ENCODE measurements at places on chromosomes 4 and X.

DNA sequence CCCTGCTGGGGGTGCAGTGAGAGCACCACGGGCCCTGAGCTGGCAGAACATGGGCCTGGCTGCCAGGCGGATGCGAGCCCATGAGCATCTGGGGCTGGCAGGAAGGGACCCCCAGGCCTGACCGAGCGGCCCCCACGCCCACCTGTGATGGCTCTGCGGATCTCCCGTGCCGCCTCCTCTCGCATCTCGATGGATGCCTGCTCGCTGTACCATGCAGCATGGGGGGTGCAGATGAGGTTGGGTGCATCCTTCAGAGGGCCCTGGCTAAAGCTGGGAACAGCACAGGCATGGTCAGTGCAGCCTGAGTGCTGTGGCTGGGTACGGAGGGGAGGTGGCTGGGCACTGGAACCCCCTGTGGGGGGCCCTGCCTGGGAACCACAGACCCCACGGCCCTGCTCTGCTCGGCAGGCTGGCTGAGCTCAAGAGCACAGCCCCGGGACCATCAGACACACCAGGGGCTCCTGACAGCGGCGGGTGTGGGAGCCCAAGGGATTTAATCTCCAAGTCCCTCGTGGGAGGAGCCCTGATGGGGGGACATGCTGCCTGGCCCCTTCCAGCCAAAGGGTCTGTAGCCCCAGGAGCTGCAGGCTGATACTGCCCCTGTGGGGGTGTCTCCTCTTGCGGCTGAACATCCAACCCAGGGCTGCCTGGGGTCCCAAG lies 35.5 kb downstream of the CTBP1 start:
- DNase-seq = no peak

GRCh38 chrX:102934624-102935023 lies 2.4 kb upstream of the RAB40AL start:
- peak; percentile 54 for DNase-seq

- DNase-seq = peak; percentile 84
Observed at GRCh38 chr4:52098618-52099017, 47.5 kb downstream of the SPATA18 start.

- peak; percentile 44 for DNase-seq
Observed at GRCh38 chr4:67909905-67910584, 26.2 kb upstream of the TMPRSS11D start.

GRCh38 chr4:47747211-47747610 lies 90.7 kb downstream of the CORIN start:
- no peak for DNase-seq

DNA sequence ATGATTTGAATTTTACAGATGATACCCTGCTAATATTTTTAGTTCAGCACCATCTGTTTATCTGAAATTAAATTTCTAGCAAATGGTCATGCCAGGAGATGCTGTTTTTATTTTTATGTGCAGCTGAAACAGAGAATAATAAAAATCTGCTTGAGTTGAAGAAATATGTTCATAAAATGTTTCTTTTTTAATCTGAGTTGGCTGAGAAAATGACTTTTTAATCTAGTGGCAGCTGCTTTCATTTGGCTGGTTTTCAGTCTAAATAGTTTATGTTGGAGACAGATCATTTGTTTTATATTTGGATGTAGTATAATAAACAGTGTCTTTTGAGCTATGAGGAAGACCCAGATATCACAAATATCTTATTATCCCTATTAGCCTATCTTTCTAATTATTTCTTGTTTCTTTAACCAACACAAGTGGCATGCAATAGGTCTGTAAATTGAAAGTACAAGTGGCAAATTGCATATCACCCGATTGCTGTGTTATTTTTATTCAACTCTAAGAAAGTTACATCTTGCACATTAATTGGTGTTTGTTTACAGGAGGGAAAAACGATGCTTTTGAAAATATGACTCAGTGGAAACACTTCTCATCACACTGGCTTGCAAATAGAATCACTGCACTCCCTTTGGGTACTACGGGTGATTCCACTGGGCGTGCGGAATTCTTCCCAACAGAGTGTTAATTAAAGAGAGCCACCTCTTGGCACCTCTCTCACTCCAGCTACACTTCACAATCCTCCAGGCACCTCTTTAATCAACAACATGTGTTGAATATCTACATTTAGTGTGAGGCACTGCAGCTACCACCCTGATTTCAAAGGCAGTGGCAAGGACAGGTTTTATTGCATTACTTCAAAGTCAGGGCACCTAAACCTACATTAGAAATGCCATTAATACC lies 51.7 kb upstream of the AP1S2 start:
- no peak for DNase-seq

DNA sequence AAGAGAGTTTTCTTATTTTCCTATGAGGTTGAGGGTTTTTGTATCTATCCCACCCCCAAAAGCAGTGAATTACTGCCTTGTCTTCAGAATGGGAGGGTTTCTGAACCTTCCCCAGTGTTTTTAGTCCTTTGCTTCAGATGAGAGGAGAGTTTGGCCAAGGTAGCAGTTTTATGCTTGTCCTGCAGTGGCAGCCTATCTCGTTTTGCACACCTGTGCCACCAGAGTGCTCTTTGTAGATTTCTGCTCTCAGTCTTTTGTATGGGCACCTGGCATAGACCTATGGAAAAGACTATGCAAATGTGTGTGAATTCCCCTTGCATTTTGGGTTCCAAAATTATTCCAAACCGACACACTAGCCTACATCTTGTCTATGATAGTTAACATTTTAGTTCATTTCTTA lies 5.8 kb downstream of the TBC1D19 start:
- no peak for DNase-seq

DNA sequence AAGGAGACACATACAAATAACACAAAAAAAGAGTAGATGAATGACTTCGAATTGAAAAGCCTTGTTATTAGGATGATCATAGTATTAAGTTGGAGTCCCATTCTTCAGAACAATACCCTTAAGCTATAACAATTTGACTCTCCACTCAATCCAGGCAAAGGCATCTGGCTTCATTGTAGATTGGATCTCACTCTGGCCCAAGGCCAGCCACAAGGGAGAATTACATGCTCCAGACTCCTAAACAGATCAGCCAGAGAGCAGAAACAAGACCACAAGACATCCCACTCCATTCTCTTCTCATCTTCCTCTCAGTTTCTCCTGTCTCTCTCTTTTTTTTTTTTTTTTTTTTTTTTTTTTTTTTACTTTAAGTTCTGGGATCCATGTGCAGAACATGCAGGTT lies 213.9 kb downstream of the DHX15 start:
- no peak for DNase-seq

DNA sequence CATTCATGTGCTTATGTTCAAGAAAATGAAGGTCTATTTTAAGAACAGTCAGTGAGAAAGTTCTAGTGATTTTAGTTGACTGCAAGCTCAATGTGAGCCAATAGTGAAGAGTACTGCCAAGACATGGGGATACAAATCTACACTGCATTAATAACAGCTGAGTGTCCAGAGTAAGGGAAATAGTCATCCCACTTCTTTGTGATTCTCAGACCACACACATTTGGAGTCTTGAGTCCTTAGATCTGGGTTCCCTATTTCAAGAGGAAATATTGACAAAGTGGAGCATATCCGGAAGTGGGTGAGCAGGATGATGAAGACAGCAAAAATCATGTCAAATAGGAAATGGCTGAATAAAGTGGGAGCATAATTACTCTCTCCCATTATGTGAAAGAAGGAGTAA lies 171.1 kb downstream of the LARP7 start:
- peak; percentile 83 for DNase-seq

- DNase-seq = no peak
Observed at GRCh38 chr4:99324979-99325378, 3.8 kb upstream of the ADH1B start.

DNA sequence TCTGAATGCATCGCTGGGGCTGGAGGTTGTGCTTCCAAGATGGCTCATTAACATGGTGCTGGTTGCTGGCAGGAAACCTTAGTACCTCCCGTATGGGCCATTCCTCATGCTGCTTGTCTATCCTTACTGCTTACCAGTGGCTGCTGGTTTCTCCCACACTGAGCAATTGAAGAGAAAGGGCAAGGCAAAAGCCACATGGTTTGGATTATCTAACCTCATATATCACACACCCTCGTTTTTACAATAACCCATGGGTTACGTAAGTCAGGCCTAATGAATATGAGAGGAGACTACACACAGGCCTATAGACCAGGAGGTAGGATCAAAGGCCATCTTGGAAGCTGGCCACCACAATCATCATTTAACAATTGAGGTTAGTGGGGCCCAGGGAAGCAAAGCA lies 141.8 kb upstream of the EDNRA start:
- no peak for DNase-seq

DNA sequence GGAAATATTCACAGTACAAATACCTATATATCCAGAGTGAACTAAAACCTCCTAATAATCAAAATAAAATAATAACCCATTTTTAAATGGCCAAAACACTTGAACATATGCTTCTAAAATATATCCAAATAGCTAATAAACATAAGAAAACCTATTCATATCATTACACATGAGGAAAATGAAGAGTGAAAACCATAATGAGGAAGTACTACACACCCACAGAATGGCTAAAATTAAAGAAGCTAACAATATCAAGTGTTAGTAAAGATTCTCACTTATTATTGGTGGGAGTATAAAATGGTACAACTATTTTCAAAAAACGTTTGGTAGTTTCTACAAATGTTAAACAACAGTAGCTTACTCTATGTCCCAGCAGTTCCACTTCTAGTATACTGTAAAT lies 92.1 kb downstream of the KLHL13 start:
- peak; percentile 2 for DNase-seq

DNA sequence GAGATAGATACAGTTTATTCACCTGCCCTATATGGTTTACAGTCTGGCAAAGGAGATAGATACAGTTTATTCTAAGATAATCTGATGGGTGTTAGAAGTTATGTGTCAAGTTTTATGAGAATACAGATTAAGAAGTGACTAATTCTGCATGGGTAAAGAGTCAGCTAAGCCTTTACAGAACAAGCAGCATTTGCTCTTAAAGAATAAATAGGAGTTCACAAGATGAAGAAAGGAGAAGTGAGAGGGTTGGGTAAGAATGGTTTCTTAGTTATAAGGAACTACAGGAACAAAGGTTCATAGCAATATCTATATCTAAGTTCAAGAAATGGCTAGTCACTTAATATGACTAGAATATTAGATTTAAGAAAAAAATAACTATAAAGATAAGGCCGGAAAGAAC lies 47.6 kb downstream of the THOC2 start:
- peak; percentile 4 for DNase-seq

GRCh38 chr4:127131527-127131926 lies 501.2 kb upstream of the INTU start:
- DNase-seq = no peak

DNA sequence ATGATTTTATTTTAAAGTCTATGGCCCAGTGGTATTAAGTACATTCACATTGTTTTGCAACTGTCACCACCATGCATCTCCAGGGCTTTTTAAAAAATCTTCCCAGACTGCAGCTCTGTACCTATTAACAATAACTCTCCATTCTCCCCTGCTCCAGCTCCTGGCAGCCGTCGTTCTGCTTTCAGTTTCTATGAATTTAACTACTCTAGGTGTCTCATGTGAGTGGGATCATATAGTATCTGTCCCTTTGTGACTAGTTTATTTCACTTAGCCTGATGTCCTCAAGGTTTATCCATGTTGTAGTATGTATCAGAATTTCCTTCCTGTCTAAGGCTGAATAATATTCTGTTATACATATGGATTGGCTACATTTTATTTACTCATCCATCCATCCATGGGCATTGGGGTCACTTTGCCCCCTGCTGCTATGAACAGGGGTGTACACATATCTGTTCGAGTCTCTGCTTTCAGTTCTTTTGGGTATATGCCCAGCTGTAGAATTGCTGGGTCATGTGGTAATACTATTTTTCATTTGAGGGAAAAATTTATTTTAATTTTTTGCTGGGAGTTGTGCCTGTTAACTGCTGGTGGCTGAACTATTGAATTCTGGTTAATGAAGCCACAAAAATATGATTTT lies 131.3 kb downstream of the ARHGAP10 start:
- no peak for DNase-seq

- DNase-seq = no peak
Observed at GRCh38 chr4:173525118-173526011, 4.7 kb downstream of the HAND2 start.

- DNase-seq = peak; percentile 3
Observed at GRCh38 chrX:148417934-148418333, 82.5 kb upstream of the AFF2 start.

DNA sequence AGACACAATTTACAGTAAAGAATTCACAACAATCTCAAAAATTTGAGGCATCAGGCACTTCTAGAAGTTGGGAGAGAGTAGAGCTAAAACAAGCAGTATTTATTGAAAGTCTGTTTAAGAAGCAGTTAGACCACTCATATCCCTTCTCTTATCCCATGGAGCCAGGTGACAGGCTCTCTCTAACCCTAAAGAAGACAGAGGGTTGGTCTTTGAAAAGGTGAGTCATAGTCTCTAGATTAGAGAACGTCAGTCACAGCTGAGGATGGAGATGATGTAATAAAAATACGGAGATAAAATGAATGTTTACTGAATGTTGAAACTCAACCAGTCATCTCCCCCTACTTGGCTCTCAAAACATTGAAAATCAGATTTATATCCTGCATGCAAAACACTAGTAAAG lies 223.8 kb downstream of the CHIC2 start:
- DNase-seq = no peak

DNA sequence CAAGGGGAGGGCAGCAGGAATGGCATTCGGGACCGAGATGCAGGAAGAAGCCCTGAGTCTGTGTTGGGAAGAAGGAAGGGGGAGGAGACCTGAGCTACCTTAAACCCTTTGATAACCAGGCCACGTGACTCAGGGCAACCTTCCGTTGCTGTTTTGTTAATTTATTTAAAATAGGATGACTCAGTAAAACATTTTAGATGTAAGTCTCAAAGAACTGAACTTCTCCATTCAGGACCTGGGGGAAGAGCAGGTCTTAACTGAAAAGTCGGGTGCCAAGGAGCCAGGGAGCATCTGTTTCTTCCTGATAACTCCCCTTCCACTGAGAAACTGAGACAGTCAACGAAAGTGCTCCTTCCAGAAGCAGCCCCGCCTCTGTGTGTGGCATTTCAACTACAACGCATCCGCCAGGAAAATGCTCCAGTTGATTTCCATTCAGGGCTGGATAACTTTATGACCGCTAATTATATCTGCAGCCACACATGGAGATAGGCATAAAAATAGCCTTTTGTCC lies 88.0 kb downstream of the IRF2 start:
- peak; percentile 24 for DNase-seq

DNA sequence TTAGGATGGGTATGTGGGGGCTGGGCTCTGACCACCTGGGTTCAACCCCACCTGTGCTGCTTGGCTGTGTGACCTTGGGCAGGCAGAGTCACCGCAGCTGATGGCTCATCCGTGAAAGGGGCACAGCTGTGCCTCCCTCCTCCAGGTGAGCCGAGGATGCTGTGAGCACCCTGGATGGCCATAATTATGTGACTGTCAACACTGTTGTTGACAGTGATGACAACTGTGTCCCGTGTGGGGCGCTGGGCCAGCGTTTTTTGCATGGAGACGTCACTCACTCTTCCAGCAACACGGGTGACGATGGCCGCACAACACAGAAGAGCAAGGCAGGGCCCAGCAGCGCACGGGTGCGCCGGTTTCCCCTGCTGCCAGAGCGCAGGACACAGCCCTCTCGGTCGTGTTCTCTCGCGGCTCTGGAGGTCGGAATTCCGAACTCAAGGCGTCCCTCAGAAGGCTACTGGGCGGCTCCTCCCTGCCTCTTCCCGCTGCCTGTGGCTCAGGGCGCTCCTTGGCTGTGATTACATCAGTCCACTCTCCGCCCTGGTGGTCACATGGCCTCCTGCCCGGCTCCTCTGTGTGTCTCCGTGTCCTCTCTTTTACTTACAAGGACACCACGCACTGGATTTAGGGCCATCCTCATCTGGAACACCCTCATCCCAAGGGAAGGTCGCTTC lies 1.3 kb downstream of the SH3TC1 start:
- peak; percentile 91 for DNase-seq

Data from suppressor macrophage (primary cell).